ENCODE measurements at places on chromosomes 1 and 21.

- DNase-seq: no peak
Observed at GRCh38 chr1:204283711-204284651, 70.2 kb upstream of the GOLT1A start.

GRCh38 chr1:218717575-218717974 is 372.4 kb downstream of the TGFB2 start:
- DNase-seq: no peak

- peak; percentile 79 for DNase-seq
Observed at GRCh38 chr1:18118491-18118890, 10.9 kb downstream of the IGSF21 start.

DNA sequence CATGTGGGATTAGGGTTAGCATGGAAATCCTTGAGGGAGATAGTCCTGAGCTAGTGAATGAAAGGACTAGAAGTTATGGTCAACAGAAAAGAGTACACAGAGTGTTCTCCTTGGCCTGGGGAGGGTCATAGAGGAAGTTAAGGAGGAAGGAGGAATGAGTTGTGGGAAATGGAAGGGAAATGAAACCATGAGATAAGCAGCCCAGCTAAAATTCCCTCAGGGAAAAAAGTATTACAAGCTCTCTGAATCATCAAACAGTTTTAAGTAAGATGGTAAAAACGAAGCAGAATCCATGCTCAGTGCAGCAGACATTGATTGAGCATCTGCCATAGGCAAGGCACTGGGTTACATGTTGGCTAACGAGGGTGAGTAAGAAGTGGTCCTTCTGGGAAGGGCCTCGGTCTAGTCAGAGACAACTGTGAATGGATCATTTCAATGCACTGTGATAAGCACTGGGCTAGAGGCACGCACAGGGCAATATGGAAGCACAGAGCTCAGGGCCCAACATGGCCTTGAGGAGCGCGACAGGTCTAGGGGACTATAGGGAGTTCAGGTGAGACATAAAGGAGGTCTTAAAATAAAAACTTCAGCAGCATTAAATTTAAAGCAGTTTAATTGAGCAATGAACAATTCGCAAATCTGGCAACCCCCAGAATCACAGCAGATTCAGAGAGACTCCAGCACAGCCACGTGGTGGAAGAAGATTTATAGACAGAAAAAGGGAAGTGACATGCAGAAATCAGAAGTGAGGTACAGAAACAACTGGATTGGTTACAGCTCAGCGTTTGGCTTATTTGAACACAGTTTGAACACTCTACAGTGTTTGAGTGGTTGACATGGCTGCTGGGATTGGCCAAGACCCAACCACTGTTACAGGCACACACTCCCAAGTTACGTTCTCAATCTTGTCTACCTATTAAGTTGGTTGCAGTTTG is 219.5 kb downstream of the HLX start:
- peak; percentile 43 for DNase-seq

- DNase-seq: no peak
Observed at GRCh38 chr1:184186167-184186566, 134.6 kb downstream of the TSEN15 start.

GRCh38 chr1:64490213-64490818 is 20.4 kb downstream of the CACHD1 start:
- no peak for DNase-seq

GRCh38 chr1:109482242-109482641 is 1.5 kb upstream of the ATXN7L2 start:
- DNase-seq: no peak

GRCh38 chr21:42864286-42864685 is 15.1 kb downstream of the WDR4 start:
- DNase-seq: no peak

- DNase-seq: no peak
Observed at GRCh38 chr1:238648751-238649150, 737.6 kb upstream of the CHRM3 start.

DNA sequence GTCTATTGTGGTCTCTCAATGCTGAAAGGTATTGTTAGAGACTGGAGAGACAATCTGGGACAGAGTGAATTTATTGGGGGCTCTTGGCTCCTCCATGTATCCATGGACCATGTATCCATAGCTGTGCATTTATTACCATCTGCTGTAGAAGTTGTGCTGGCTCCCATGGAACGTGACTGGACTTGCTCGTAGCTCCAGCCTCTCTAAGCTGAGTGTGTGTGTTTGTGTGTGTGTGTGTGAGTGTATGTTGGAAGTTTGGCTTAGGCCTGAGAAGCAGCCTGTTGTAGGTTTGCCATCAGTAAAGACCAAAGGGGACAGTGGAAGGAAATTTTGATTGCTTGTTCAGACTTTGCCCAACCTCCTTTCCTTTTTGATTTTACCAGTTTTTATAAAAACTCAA is 105.7 kb upstream of the USP24 start:
- no peak for DNase-seq

- no peak for DNase-seq
Observed at GRCh38 chr1:71572038-71572437, 491.2 kb upstream of the ZRANB2 start.

- no peak for DNase-seq
Observed at GRCh38 chr21:36910581-36911307, 55.7 kb downstream of the HLCS start.

DNA sequence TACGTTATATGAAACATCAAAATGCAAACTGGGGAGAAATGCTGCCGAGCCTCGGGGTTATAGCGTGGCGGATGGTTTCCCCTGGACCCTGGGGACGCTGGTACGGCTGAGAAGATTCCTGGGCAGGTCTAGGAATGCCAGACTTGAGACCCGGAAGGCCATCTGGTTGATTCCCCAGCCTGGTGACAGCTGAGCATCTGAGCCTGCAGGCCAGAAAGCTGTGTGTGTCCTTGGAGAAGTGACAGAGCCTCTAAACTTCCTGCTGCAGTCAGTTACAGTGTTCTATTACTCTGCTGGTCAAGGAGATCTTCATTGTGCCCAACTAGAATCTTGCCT is 2.3 kb downstream of the VASH2 start:
- DNase-seq: no peak

DNA sequence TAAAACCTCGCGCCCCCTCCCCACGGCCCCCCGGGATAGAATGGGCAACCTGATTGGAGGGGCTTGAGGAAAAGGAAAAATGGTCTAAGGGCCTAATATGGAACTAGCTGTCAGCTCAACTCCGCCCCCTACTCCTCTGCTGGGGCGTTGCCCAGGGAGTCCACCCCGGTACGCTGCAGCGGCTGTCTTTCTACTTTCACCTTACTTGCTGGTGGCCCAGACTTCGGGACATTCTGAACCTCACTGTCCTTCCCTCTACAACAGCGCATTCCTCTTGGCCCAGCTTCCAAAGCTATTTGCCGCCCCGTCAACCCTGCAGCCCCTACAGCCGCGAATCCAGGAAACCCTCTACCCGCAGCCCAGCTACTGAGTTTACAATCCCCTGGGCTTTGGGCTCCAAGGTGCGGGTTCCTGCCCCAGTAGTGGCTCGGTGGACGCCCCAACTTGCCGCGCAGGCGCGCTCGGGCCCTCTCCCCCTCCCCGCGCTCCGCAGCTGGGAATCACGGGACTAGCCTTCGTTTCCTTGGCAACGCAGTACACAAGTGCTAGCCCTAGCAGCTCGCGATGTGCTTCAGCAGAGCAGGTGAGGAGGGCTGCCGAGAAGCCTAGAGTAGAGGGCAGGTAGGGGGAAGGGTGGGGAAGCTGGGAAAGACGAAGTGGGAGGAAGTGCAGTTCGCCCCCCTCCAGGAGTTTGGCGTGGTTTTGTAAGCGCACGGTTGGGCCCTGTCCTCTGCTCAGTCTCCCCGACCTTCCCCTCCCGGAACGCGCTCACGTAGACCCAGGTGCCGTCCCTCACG is 55.6 kb downstream of the CHIA start:
- DNase-seq: peak; percentile 85

DNA sequence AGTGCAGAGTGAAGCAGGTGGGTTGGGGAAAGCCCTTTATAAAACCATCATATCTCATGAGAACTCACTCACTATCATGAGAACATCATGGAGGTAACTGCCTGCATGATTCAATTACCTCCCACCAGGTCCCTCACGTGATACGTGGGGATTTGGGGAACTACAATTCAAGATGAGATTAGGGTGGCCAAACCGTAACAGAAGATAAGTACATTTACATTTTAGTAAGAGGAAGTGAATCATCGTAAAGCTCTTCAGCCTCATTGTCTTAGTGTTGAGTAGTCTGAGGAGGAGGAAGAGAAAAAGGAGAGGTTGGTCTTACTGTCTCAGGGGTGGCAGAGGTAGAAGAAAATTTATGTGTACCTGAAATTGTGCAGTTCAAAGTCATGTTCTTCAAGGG is 1053.4 kb upstream of the ADGRL4 start:
- DNase-seq: no peak

DNA sequence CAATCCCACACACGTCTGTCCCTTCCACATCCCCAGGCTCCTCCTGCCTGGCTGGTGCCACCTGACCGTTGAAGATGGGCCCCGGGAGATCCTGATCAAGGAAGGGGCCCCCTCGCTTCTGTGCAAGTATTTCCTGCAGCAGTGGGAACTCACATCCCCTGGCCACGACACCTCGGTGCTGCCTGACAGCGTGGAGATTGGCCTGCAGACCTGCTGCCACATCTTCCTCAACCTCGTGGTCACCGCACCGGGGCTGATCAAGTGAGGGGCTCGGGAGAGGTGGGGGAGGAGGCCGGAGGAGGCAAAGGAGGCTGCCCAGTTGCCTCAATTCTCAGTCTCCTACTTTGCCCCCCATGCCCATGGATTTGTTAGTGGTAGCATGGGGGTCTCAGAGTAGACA is 5.6 kb downstream of the NCDN start:
- no peak for DNase-seq

GRCh38 chr1:205800981-205801703 is 11.9 kb downstream of the SLC41A1 start:
- DNase-seq: no peak

GRCh38 chr1:19435851-19436455 is 49.4 kb downstream of the CAPZB start:
- DNase-seq: no peak

DNA sequence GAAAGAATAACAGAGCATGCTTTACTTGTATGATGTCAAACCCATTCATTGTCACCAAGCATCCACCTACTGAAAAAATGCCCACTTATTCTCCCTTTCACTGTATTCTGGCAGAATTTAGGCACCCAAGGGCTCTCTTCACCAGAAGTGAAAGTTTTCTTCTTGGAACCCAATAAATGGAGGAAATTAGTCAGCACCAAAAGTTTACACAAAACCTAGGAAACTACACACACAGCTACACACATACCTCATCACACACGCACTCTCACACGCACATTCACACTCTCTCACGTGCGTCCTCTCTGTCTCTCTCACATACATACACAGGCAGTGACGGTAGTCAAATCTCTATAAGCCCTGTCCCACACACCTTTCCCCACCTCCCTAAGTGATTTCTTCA is 37.6 kb downstream of the MCOLN2 start:
- DNase-seq: no peak

DNA sequence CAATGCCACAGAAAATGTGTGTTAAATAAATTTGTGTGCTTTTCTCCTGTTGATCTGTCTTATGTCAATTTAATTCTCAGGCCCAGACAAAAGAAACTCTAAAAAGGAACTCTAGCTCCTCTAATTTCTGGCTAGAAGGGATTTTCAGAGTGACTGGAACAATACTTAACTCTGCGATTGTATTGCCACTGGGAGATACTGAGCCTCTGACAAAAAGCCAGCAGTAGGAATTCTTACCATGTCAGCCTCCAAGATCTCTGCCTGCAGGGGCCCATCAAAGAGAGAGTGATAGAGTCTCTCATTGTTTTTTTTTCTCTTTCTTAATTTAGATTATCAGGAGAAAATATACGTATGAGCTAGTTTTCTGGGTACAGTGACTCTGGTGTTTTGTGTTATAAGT is 1165.7 kb downstream of the BRINP3 start:
- DNase-seq: no peak

GRCh38 chr1:114988095-114988494 is 41.5 kb upstream of the TSHB start:
- no peak for DNase-seq

DNA sequence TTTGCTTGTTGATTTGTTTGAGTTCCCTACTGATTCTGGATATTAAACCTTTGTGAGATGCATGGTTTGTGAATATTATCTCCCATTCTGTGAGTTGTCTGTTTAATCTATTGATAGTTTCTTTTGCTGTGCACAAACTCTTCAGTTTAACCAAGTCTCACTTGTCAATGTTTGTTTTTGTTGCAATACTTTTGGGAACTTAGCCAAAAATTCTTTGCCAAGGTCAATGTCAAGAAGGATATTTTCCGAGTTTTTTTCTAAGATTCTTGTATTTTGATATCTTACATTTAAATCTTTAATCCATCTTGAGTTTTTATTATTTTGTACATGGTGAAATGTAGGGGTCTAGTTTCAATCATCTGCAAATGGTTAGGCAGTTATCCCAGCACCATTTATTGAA is 1230.7 kb upstream of the NCAM2 start:
- no peak for DNase-seq

GRCh38 chr1:200267458-200267857 is 142.4 kb downstream of the ZNF281 start:
- no peak for DNase-seq

GRCh38 chr1:22955146-22955545 is 17.5 kb downstream of the LACTBL1 start:
- no peak for DNase-seq

DNA sequence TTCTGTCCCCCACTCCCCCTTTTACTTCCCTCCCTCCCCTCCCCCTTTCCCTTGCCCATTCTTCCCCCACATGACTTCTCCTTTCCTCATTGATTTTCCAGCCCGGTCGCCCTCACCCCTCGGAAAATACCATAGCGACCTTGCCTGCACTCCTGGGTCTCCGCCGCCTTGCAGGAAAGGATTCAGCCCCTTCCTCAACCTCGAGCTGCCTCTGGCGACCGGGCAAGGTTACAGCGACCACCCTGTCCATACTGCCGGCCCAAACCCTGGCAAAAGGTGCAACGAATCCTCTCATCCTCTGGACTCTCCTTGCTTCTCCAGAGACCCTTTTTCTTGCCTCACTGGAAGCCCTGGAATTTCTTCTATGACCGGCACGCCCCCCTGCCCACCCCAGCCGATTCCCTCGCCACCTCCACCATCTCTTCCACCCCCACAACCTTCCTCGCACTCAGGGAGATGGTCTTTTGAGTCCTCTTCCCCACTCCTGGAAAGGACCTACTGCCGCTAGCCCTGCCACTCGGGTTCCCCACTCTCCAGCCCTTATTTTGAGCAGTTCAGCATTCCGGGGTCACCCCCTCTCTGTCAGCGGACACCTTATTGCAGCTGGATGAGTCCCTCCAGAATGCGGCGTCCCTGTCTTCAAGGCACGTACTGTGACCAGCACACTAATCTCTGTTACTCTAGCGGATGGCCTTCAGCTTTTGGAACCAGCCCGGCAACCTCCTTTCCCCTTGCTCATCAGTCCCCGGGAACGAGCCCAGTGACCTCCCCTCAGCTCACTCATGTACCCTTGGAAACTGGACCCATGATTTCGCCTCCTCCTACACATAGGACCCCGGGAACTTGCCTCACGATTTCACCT is 846 bp downstream of the NSUN4 start:
- DNase-seq: no peak

GRCh38 chr1:119510046-119510445 is 3.0 kb downstream of the HSD3B1 start:
- DNase-seq: no peak

GRCh38 chr1:107532318-107532717 is 391.5 kb downstream of the NTNG1 start:
- no peak for DNase-seq

All from pons (tissue), 1 donor.